ENCODE measurements at places on chromosomes 6 and 20. TPM values are rescaled to one million over a fixed set of nuclear protein-coding genes. Genes with fewer than 3 reads are reported as not detected.

Gene OR2B6
- total RNA-seq: not detected

Gene TCP1
- total RNA-seq: 203 TPM

GRCh38 chr6:15017261-15017660, 228.6 kb upstream of the JARID2 start:
- no peak for DNase-seq

Gene SPATS1
- total RNA-seq: not detected

Gene BAG2
- total RNA-seq: 30.0 TPM

DNA sequence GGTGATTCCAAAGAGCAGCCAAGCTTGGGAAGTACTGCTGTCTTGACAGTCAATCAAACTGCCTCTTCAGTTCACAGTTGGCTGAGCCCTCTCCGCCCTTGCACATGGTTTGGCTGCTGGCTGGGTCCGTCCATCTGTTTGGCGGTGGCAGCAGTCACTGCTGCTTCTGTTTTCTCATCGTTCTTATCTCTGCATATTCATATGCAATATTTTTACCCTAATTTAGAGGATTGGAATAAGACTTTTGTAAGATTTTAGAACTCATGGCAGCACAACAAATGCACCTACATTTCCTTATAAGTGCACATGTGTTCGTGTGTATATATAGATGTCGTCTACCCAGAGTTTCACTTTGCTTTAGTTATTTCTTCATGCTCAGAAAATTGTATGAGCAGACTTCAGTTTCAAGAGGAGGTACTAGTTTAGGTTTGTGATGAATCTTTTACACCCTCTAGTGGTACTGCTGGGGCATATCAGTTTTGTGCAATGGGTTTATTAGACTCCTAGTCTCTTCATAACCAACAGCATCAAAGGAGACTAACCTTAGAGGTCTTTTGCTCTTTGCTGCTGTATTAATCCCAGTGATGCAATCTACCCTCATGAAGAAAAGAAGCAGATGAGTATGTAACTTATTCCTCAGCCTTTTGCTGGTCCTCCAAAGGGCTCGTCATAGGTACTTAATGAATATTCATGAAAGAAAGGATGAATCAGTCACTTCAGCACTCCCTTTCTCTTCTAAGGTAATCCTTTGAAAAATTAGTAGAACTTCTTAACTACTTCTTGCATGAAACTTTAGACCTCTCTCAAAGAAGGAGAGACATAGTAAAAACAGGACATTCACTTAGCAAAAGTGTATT, 44.3 kb downstream of the KHDC1L start:
- no peak for DNase-seq

GRCh38 chr20:63178889-63179686, 36.8 kb downstream of the YTHDF1 start:
- no peak for DNase-seq

- no peak for DNase-seq
Measured at GRCh38 chr6:2503816-2504494, 246.8 kb downstream of the MYLK4 start.

GRCh38 chr6:31829633-31830283, 2.2 kb downstream of the HSPA1B start:
- peak; percentile 40 for DNase-seq

GRCh38 chr20:18527836-18528235, 20.1 kb downstream of the SEC23B start:
- DNase-seq: no peak

DNA sequence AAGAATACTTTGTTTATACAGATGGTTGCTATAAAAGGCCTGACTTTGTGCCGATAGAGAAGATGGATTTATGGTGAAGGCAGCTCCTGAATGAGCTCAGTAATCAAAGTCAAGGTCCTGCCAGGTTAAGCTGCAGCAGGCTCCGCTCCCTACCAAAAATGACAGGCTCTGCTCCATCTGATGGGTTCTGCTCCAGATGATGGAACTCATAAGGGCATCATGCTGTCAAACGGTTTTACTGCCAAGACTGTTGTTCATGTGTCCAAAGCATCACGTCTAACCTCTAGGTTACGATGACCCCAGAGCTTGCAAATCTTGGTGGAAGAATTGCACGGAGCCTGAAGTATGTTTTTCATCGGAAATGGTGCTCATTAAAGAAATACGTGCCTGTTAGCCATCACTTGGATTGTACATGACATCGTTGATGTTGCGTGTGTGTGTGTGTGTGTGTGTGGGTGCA, 19.2 kb upstream of the PTGIS start:
- peak; percentile 81 for DNase-seq

Gene DOK5
- total RNA-seq: 9.8 TPM

DNA sequence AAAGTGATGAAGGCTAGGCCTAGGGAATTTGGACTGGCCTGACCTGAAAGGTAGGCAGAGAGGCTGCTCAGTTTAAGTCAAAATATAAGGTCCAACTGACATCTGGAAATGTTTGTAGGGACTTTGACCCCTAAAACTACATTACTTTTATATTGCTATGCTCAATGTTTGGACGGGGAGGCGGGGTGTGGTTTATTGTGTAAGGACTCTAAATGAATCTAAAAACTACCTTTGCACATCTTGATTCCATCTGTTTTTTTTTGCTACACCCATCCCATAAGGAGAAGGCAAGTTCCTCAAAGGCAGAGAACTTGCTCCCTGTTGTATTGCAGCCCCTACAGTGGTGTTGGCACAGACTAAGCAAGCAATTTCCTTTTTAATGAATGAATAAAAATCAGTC, 227.1 kb downstream of the HACE1 start:
- no peak for DNase-seq

DNA sequence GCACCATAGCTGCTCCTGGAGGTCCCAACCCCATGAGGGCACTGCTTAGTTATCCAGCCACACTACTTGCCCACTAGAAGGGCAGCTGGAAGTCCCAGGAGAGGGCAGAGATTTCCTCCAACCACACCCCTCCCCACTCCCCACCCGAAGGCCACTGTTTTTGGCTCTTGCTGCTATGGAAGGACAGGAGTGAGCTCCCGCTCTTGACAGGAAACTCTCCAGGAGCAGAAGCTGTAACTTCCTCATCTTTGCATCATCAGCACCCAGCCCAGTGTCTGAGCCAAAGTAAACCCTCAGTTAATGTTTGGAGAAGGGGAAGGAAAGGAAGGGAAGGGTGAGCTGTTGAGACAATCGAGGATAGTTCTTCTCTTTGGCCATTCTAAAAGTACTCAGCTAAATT, 120.7 kb downstream of the MTFR2 start:
- DNase-seq: no peak

DNA sequence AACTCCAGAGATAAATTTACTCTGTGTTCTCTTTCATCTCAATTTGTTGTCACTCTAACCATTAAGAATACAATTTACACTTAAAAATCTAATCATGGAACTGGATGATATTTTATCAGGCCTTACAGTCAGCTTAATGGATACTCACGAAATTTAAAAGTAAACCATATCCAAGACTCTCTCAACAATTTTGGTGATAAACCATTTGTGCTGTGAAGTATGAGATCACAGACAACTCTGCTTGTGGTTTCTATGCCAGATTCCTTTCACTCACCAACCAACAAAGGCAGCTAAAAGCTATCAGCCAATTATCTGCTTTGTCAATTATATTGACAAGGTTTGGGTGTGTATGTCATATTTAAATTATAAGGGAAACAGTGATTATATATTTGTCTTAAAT, 155.8 kb downstream of the TRDN start:
- no peak for DNase-seq

DNA sequence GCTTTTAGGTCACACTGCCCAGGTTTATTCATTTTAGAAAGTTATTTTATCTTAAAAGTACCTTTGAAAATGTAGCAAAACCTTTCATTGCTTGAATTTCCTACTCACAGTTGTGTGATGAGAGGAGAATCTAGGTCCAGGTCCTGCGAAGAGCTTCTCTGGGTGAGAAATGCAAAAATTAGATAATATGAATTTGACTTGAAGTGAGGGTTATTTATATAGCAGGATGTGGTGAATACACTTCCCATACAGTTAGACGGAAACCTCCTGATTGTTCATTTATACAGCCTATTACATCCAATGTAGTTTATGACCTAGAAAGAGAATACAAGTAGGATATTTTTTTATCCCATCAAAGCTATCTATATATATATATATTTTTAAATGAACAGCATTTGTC, 30.5 kb downstream of the CDKAL1 start:
- DNase-seq: no peak

GRCh38 chr20:44014807-44015732, 100.4 kb downstream of the TOX2 start:
- DNase-seq: no peak

DNA sequence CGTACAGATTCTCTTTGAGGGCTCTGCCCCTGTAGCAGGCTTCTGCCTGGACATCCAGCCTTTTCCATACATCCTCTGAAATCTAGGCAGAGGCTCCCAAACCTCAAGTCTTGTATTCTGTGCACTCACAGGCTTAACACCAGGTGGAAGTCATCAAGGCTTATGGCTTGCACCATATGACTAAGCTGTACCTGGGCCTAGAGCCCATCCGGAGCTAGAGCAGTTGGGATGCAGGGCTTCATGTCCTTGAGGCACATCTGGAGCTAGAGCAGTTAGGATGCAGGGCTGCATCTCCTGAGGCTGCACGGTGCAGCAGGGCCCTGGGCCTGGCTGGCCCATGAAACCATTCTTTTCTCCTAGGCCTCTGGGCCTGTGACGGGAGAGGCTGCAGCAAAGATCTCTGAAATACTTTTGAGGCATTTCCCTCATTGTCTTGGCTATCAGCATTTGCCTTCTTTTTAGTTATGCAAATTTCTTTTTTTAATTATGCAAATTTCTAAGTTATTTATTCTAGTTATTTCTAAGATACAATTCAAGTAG, 98.7 kb downstream of the CD24 start:
- no peak for DNase-seq

DNA sequence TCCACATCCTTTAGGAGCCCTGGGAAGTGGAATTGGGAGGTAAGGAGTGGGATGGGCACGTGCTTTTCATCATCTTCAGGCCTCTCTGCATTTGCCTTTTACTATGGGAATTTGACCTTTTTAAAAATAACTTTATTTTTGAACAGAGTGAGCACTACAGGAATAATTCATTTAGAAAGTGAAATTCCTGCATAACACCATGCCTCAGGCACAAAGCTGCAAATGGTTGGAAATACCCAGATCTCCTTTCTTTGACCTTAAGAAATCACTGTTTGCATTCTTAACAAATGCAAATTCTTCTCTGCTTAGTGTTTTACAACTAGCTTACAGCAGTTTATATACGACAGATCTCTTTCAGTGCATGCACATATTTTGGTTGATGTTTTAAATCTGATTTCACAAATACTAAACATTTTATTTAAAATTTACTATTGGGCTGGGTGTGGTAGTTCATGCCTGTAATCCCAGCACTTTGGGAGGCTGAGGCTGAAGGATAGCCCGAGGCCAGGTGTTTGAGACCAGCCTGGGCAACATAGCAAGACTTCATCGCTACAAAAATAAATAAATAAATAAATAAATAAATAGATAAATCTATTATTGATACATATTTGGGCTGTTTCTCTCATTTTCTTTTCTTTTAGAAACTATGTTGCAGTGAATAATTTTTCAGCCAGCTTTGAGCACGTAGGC, 24.5 kb downstream of the CST8 start:
- no peak for DNase-seq

DNA sequence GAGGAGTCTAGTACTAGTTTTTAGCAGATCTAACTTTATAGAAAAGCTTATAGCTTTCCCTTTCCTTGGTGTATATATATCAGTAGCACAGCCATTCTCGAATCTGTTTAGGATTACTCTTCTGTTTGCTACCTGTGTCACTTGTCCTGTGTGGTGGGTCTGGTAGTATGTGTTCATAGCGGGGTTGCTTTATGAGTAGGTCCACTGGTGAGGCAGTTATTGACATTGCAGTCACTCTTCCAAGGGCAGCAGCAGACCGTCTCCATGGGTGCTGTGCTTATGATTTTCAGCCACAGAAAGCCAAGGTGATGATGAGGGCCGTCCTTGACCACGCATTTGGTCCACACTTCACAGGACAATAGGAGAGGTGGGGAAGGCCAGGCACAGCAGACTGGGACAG, 171.5 kb downstream of the CDKAL1 start:
- no peak for DNase-seq

DNA sequence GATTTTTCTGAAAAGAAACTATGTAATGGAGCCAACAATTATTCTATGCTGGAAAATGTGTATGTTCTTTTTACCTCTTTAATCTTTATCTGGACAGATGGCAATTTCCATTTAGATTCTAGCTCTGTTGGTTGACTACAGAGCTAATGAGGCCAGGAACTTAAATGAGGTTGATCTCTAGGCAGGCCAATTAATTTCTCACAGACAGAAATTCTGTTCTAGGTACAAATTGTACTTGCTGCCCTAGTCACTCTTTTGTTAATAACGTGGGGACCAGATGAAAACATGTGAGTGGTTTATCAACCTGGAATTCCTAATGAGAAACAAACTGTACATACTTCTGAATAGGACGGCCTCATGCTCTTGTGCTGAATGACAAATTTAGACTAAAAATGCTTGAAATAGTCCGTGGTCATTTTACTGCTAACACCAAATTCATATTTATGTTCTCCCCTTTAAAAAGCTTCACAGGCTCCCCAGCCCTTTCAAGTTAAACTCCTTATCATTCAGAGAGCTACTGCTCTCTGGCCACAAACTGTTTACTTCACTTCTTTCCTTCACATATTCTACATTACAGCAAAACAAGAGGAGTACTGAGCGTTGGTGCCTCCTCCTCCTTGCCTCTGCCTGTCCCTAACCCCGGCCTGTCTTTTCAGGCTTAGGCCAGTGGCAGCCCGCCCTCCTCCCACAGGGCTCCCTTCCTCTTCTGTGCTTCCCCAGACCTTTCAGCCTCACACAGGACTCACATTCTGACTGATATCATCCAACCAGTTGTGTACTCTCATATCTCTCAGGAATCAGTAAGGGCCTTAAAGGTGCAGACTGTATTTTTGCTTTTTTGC, 41.4 kb downstream of the DTNBP1 start:
- DNase-seq: peak; percentile 23

DNA sequence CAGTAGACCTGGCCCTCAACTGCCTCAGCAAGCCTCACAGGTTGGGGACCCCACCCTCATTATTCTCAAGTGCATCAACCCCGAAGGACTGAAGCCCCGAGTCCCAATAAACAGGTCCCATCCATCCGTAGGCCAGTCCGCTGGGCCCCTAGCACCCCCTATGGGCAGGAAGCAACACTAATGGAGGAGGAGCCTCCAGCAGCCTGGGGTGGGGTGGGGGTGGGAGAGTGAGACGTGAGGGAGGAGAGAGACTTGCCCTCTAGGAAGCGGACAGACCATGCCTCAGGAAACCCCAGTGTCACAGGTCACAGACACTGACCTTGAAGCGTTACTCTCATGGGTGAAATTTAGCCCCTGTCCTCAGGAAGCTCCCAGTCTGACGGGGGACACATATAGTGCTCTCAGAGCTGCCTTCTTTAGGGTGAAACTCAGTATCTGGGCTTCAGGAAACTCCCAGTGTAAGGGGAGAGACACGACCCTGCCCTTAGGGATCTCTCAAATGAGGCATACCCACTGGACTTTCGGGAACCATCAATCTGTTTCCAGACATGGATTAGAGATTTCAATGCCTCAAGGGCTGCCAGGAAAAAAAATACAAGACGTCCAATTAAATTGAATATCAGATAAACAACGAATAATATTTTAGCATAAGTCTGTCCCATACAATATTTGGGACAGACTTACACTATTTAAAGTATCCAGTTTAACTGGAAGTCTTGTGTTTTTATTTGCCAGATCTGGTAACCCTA, 125.8 kb downstream of the MRPL14 start:
- no peak for DNase-seq
